ENCODE measurements at places on chromosomes 16 and 17. TPM values are rescaled to one million over a fixed set of nuclear protein-coding genes. Genes with fewer than 3 reads are reported as not detected.

VASN gene
- total RNA-seq: 2.8 TPM

DNA sequence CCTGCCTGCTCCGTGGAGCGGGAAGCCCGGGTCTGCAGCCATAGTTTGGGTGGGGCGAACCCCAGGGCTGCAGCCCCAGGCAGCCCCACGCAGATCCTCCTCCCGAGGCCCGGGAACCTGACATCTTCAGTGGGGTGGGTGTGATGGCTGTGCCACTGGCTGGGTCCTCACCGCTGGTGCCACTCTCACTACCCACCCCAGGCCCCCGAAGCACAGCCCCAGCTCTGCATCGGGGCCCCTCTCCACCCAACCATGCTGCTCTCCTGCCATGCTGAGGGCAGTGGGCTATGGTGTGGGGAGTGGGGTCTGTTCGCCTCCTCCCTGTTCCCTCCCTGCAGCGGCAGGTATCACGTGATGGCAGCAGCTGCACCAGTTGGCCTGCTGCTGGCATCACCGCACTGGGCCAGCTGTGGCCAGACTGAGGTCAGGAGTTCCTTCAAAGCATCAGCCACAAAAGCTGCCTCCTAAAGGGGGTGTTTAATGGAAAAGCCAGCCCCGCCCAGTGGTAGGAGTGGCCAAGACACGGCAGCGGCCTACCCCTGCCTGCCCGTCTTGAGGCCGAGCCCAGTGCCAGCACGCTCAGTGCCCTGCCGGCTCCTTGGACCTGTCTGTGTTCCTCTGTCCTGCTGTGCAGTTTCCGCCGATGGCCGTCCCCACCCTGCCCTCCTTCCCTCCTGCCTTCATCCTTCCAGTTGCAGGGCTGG, 10.8 kb downstream of the KCTD5 start:
- H3K4me1 ChIP-seq: no peaks in the 10 kb centered on the region
- no peaks in the 10 kb centered on the region for H3K36me3 ChIP-seq

- no peak overlapping the region for H3K27ac ChIP-seq
- no peak for DNase-seq
- H3K27me3 ChIP-seq: no peaks in the 10 kb centered on the region
- H3K36me3 ChIP-seq: no peaks in the 10 kb centered on the region
- H3K4me3 ChIP-seq: no peak overlapping the region
These were observed 98.6 kb upstream of the CHMP6 start for GRCh38 chr17:80892900-80893603.

- H3K27ac ChIP-seq: peak overlapping the region; percentile 92
- no peaks in the 10 kb centered on the region for H3K27me3 ChIP-seq
- no peaks in the 10 kb centered on the region for H3K36me3 ChIP-seq
- no peak for DNase-seq
These were observed 146.5 kb upstream of the PLCG2 start for GRCh38 chr16:81632392-81633146.

DNA sequence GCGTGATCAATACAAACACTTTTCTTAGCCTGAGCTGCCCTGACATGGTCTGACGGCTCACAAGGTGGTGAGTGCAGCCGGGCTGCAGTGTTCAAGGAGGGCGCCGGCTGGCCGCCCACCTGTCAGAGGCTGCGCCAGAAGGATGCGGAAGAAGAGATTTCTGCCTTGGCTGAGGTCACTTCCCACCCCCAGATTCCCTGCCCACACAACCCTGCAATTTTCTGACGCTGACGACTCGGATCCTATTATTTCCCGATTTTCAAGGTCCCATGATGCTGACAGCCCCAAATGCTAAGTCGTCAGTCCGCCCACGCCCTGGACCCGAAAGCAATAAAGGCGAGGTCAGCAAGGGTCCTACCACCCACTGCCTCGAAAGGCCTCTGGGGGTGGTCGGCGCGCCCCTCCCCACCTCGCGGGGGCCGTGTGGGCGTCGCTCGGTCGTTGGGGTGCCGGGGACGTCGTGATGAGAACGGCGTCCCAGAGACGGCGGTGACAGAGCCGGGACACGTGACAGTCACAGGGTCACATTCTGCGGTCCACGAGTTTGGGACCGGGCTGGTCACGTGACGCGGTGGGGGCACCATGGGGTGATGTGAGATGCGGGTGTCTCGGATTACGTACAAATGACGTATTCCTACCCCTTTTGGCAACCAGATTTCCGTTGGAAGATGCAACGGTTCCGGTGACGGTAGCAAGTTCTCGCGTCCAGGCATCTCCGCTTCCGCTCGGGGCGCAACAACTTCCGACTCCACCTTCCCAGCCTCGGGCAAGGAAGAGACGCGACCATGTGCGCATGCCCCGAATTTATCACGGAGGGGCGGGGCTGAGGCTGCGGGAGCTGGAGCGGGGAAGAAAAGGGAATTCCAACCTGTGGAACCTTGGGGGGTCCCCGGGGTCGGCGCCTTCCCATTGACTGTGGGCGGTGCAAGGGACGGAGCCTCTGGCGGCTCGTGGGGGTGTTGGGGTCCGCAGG, at the start of gene STX4:
STX4 (plus strand) TSS at position 823 of the 973 bp plus-strand sequence. CDS start 248 bp downstream, outside the sequence.
- peak; percentile 92 for DNase-seq
- no peaks in the 10 kb centered on the region for H3K4me1 ChIP-seq
- no peaks in the 10 kb centered on the region for H3K27me3 ChIP-seq
- H3K36me3 ChIP-seq: no peaks in the 10 kb centered on the region

DNA sequence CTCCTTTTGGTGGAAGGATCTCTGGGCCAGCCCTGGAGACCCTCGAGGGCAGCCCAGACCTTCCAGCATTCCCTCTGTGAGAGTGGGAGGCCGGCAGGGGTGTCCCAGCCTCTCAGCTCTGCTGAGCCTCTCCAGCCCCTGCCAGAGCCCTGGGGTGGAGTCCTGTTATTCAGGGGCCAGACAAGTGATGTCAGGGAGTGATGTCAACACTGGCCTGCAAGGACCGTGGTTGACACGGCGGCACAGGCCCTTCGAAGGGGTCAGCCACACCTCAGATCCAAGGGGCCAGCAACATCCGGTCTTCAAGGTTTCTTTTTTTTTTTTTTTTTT, 231.2 kb downstream of the KATNIP start:
- H3K27ac ChIP-seq: no peak overlapping the region
- no peaks in the 10 kb centered on the region for H3K4me1 ChIP-seq
- DNase-seq: no peak
- H3K4me3 ChIP-seq: no peak overlapping the region
